AG09309 (cell line): ENCODE measurements at places on chromosomes 4 and X.

- no peak for DNase-seq
These were observed 12.9 kb downstream of the GPRIN3 start for GRCh38 chr4:89294573-89295269.

- peak; percentile 5 for DNase-seq
These were observed 46.7 kb downstream of the LARP1B start for GRCh38 chr4:128107766-128108165.

DNA sequence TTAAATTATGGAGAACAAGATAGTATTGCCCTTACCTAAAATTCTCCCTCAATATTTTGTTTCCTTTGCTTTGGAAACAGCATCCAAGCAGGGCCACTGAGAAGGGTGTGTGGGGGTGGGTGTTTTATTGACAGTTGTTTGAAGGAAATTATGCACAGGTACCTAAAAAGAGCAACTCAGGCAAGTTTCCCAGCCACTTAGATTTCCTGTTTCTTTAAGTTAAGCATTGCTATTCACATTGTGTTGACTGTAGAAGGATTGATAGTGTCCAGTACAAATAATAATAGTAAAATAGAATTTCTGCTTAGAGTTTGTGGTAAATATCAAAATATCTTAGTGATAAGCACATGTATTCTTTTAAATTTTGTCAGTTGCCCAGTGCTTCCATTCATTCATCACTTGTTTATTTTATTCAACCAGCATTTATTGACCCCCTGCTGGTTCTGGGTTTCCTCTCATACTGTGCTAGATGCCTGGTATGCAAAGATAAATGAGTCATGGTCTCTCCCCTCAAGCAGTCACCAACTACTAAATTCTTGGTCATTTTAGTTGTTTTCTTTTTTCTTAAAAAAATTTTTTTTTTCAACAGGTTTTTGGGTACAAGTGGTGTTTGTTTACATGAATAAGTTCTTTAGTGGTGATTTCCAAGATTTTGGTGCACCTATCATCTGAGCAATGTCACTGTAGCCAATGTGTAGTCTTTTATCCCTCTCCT is 50.0 kb downstream of the GALNT7 start:
- peak; percentile 66 for DNase-seq

DNA sequence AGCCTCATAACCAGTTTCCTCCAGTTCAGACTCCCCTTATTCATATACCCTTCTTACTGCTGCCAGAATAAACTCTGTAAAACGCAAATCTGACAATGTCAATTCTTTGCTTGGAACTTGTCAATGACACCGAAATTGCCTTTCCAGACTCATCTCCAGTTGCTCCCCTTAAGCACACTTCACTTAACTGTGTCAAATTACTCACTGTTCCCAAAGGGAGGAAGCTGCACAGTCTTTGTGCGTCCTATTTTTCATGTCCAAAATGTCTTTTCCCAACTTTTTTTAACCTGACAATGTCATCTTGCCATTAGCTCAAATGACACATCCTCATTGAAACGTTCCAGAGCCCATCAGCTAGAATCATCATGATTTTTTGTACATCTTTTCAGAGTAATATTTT is 867.3 kb downstream of the RPA4 start:
- DNase-seq, result no peak

DNA sequence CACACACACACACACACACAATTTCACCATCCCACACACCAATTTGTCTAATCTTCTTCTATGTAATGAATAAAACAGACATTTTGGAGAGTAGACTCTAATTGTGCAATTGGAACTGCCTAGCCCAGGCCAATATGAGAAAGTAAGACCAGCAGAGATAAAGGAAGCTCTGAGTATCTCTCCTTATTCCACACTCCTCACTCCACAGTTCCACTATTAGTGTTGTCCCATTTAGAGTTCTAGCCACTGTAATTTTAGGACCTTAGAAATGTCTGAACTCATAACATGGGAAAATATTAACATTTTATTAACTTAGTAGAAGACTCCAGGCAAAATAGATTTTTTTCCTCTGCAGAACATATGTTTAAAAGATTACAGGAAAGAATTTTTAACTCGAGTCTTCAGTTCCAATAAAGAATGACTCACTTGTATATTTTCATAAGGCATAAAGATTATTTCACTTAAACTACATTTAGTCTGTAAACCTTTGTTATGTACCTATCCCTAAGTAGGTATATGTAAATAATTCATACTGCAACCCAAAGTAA is 297.6 kb upstream of the INTU start:
- no peak for DNase-seq

DNA sequence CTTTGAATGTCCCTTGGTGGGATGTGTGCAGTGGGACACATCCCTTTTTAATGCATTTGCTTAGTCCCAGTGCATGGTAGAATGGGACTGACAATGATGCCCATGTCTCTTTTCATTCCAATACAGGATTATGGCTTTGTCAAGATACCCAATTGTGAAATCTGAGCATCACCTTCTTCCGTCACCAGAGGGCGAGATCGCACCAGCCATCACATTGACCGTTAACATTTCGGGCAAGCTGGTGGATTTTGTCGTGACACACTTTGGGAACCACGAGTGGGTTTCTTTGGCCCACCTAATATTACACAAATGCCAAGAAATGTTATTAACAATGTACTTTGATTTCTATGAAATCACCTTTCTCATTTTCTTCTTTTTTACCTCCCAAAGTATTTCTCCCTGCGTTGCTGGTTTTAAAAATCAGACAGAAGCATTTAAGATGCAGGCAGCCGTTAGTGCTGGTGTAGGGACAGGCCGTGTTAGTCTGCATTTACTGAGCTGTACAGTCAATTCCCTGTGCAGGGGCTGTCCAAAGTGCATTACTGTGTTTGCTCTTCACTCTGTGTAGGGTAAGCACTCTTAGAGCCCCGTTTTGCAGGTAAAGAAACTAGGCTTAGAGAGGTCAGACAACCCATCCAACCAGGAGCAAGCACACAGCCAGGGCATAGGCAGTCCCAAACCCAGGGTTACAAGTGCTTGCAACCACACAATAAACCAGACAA is 46.5 kb downstream of the CWH43 start:
- no peak for DNase-seq

DNA sequence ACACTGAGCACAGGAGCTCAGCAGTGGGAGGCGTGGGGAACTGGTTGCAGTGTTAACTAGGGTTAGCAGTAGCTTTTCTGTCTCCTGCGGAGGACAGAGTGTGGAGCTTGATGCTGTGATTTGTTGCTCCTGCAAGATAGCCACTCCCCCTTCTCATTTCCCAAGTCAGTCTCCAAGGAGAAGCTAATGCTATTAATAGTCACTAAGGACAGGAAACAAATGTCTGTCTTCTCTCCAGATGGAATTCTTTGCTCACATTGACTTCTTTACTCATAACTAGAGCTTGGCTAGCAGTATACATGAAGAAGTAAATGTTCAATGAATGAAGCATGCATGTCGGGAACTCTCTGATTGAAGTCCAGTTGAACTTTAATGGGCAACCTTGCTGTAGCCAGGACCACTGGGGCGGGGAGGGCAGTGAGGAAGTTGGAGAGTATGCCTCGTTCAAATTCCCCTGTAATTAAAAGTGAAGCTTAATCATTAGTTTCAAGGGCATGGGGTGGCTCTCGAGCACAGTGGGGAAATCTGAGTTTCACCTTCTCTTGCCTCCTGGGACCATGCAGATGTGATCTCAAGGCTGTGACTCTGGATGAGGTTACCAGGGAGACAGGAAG is 156.6 kb upstream of the SCML1 start:
- DNase-seq, result peak; percentile 49

- no peak for DNase-seq
These were observed 34.4 kb downstream of the HPF1 start for GRCh38 chr4:169723207-169723965.

DNA sequence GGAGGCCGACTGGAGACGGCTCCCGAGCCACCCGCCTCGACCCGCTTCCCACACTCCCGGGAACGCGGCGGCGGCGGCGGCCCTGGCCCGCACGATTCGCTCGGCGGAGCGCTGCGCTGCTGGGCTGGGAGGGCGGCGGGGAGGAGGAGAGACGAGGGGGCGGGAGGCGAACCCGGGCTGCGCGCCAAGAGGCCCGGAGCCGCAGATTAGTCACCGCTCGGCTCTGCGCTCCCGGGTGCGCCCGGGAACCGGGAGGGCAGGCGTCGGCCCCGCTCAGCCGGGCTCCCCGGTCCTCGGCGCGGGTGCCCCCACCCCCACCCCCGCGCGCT is 11.2 kb upstream of the BCOR start:
- no peak for DNase-seq

DNA sequence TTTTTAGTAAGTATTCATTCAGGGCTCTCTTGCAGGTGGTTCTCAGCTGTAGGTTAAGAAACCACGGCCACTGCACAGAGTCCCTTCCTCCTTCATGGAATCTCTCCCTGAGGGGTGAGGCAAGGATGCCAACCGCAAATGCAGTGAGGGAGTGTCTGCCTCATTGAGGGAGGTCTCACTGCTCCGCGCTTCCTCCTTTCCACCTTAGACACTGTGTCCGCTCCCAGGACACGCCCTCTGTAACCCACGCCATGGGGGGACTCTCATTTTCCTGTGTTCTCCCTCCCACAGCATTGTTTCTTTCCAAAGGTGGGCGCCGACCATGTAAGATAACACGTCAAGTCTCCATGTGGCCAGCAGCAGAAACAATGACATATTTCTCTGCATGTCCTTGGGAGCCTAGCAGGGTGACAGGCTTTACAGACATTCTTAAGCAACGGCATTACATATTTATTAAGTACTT is 63.2 kb downstream of the SEPSECS start:
- no peak for DNase-seq

DNA sequence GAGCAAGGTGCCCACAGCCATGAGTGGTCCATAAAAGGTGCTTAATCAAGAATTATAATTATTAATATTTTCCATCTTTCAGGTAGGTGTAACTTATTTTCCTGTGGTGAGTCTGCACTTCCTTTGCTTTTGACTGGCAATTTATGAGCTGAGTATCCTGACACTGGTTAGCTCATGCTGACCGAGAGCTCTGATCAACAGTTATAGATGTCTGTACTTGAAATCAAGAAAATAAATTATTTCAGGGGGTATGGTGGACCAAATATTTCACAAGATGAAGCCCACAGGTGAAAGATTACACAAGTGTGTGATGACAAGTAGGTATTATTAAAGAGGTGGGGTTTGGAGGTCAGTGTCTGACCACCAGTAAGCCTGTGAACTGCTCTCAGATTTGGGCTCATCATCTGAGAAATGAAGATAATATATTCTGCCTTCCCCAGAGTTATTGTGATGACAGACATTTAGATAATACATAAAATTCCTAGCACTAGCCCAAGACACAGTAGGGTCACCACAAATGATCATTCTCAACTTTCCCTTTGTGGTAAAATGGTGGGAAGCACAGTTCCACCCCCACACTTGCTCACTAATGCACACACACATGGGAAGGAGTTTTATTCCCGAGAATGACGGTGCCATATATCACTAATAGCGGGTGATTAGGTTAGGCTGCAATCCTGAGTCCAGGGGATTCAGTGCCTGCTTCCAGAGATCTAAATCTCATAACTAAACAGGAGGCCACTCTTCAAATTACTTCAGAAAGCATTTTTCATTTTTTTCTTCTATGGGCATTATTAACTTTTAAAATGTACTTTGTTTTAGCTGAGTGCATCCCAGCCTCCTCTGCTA is 34.0 kb upstream of the PACRGL start:
- DNase-seq, result no peak

GRCh38 chr4:118396881-118397622 is 44.2 kb upstream of the PRSS12 start:
- DNase-seq, result no peak

DNA sequence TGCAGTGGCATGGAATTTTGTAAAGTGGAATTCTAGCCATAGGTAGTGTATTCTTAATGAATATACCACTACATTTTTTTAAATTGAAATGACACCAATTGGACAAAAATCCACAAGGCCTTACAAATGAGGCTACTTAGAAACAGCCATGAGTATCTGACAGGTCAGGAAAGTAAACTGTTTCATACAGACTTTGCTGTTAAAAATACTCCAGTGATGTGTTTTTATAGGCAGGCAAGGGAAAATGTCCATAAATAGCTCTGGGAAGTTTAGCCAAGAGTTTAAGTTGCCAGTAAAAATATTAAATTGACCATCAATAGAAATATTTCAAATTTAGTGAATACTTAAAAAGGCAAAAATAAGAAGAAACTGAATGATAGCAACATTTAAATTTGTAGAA is 41.8 kb upstream of the PDLIM5 start:
- no peak for DNase-seq

- DNase-seq, result no peak
These were observed 18.2 kb downstream of the TMEM255A start for GRCh38 chrX:120293015-120293414.

DNA sequence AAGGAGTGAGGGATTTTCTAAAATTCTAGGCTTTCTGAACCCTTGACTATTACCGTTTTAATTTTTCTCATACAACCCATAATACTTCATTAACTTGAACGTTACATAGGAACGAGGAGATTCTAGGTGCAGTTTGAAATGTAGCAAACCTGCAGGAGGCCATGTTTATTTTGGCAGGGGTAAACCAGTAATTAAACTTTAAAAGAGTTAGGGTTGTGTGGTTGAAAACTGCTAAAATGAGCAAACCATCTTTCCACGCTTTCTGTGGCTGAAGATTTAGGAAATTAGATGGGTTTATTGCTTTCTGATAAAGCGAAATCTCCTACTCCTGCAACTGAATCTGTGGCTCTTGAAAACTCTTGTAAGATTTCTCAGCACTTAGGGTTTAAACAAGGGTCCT is 1.7 kb downstream of the PHEX start:
- DNase-seq, result no peak

DNA sequence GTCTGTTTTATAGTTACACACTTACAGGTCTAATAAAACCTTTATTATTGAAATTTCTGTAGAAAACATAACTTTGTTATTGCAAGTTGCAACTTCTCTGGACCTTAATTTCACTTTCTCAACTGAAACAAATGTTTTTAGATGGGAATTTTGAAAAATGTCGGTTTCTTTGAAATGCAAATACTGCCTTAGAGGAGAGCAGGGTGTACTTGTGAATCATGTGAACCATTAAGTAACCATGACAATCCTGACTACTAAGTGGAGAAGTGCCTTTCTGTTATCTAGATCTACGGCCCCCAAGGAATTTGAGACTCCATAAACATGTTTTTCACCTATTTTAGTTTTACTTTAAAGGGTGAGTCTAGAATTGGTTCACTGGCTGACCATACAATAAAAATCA is 8.5 kb upstream of the ARMCX2 start:
- DNase-seq, result no peak
